T-helper 2 cell treated with Interferon-gamma antibody and Interleukin-4, amounts not matched to agents 5 μg/mL and 100 μg/mL, for 36 hours (primary cell): ENCODE measurements at places on chromosomes 2 and 18.

- DNase-seq, result no peak
Measured at GRCh38 chr2:39378968-39379367, 58.1 kb downstream of the MAP4K3 start.

GRCh38 chr2:200482194-200482593 is 27.7 kb downstream of the KCTD18 start:
- no peak for DNase-seq

DNA sequence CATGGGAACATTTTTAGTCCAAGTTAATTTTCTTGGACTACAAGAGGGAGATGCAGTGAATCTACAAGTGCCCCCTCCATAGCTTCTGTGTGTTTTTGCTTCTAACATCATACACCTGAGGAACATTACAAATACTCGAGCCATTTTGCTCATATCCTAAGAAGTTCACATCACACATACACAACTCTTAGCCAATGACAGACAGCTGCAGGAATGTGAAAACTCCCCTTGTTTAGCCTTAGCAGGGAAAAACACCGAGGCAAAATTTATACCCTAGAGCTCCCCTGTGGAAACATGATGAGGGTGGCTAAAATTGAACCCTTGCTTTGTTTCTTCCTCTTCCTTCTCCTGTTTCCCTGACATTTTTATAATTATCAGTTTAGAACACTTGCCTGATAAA is 928.3 kb upstream of the NRXN1 start:
- no peak for DNase-seq

- no peak for DNase-seq
Measured at GRCh38 chr2:181046833-181047232, 66.4 kb downstream of the UBE2E3 start.

DNA sequence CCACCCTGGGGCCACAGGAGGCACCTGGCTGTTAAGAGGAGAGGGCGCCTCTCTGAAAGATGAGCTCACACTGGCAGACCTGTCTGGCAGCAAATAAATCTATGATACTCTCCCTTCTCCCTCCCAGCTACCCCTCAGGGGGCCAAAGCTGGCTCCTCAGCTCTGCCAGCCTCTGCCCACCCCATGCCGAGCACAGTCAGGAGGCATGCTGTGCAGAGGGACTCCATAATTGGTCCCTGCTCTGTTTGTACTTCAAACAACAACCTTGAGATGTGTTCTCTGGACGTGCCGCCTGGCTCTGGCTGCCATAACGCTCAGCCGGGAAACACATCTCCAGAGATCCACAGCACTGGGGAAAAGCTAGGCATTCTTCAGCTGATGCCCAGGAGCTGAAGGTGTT is 126.7 kb downstream of the GALNT14 start:
- DNase-seq, result no peak

GRCh38 chr2:176614930-176615329 is 345.7 kb downstream of the MTX2 start:
- no peak for DNase-seq

DNA sequence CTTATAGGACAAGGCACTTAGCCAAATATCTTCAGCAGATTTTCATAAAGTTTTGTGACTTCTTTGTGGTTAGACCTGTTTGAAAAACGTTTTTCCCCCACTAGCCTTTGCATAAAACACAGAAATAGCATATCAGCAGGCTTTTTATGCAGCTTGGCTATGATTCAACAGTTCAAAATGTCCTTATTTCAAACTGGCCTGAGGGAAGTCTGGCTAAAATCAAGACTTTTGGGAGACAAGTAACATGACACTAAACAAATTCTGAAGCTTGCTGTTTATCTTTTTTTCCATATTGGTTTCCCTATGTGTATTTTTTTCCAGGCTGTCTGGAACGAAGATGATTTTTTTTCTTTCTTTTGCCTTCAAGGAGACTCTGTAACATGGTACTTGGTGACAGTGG is 95.1 kb upstream of the L3MBTL4 start:
- DNase-seq, result no peak

- DNase-seq, result peak; percentile 12
Measured at GRCh38 chr2:238379096-238379810, 47.5 kb upstream of the ASB1 start.

DNA sequence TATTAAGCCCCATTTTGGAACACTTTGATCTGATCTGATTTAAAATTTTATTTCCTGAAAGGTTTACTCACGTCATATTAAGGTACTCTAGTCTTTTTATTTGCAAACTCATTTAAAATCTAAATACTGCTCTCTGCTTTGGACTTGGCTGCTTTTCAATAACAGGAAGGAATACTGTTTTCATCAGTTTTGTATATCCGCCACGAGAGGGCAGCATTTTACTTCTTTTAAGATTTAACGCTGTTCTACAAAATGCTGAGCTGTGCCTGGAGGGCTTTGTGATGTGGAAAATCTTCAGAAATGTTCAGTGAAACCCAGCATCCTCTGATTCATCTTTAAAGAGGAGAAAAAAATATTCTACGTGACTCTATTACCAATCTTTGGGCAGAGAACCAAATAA is 37.5 kb upstream of the SLC38A11 start:
- DNase-seq, result peak; percentile 13

DNA sequence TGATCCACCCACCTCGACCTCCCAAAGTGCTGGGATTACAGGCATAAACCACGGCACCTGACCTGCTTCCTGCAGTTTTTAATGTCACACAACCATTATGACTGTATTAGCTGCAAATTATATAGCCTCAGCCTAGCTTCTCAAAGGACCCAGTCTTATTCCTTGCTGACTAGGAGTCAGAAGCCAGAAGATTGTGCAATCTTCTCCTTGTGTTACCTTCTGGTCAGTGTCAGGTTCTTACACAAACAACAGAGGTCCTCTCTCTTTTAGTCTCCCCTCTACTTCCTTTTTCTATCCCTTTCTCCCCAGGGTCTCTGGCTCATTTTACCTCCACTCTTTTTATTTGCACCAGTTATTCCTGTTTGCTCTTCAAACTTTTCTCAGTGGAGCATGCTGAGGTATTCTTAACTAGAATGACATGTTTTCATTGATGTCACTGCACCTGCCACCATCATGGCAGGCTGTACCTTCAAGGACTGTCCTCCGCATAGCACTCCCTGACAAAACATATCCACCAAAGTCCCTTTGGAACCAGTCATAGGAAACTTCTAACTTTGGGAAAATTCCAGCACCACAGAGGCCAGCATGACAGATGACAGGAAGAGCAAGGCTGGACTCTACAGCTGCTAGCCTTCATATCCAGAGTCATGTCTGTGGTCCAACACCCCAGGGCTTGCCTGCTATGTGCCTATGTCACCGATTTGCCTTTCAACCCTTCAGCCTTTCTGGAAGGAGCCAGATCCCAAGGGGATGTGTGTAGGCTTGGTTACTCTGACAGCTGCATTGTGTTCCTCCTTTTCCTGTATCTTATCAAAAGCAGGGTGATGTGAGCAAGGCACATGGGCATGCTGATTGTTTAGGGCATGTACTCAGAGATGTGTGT is 45.2 kb upstream of the EPC2 start:
- no peak for DNase-seq

DNA sequence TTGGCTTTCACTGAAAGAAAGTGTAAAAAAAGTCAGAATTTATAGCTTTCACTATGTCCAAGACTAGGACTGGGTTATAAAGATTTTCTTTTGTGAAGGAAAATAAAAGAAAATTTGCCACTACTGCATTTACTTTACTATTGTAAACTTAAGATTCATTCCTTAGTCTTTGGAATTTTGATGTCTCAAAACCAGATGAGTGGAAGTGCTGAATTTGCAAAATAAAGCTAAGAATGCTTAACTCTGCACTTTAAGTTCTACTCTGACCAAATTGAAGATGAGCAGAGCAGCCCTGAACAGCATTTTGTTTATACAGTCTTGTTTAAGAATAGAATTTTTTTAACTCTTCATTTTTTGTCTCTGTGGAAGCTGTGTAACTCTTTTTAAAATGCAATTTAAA is 102.4 kb downstream of the ICA1L start:
- no peak for DNase-seq

DNA sequence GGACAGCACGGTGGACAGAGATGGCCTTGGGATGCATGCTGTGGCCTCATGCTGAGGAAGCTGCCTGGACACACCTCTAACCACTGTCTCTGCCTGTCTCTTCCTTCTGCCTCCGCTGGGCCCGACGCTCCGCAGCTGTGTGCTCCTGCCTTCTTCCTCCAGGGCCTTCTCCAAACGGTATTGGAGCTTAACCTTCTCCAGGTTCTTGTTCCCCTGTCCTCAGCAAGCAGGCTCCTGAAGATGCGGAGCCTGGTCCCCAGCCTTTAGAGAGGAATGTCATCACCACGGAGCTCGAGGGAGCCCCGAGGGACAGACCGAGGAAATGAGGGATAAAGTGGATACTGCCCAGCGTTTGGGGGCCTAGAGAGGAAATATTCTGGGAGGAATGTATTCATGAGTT is 155.1 kb downstream of the DYSF start:
- DNase-seq, result no peak

DNA sequence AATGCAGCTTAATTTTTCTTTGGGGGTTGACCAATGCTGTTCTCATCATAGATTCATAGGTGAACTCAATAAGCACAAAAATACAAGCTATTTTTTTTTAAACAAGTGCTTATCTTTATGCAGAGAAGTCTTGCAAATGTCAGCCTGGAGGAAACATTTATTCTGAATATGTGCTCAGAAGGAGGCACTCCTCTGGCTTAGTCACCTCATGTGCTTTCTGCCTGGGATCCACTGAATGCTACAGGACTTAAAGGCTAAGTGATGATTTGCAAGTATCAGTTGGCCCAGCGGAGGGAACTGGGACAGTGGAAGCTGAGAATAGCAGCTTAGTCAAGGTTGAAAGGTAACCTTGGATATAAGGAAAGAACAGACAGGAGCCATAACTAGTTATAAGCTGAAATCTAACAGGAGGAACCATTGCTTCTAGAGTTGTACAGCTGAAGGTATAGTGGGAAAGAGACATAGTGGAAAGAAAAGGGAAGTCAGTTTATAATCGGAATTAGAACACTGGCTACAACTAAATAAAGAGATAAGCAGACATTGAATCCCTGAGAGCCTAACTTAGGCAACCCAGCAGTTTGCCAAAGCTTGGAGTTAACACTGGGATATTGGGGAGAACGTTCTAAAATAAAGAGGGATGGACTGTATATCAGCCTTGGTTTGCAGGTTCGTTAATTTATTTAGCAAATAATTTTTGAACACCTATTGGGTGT is 488.7 kb downstream of the SUCLG1 start:
- DNase-seq, result no peak

GRCh38 chr18:61676773-61677434 is 215.9 kb downstream of the RNF152 start:
- no peak for DNase-seq

- no peak for DNase-seq
Measured at GRCh38 chr2:7904319-7904718, 777.5 kb upstream of the ID2 start.

- no peak for DNase-seq
Measured at GRCh38 chr2:145339646-145340045, 819.7 kb upstream of the ZEB2 start.

DNA sequence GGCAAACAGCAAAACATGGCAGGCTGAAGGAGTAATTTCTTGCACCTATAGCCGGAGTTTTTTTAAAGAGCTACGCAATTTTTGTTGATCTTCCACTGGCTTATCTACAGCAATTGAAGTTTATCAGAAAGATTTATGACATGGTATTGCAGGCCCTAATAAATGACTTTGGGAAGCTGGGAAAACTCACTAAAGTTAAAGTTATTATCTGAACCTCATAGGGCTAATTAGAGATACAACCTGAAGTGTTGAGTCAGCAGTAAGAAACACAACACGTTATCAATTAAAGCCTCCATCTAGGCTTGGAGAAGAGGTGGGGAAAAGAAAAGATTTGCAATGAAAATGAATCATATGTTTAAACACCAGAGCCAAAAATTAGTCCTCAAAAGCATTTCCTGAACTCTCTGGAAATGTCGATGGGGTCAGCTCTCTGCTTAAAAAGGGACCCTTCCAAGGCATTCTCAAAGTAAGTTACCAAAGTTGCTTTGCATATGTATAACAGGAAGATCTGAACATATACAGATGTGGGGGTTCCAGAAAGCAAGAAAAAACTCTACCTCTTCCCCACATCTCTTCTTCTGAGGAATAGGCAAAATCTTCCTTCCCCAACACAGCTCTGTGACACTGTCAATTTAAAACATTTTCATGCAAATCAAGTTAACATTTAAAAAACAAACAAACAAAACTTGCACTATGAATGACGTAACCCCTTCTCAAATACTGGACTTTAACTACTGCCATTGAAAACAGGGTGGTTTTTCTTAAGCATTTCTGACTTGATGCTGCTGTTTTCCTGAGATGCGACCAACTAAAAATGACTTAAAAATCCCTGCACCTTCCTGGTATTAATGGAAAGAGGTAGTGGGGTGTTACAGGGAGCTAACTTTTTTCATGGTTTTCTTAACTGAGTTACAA is 915.6 kb downstream of the NRXN1 start:
- no peak for DNase-seq

DNA sequence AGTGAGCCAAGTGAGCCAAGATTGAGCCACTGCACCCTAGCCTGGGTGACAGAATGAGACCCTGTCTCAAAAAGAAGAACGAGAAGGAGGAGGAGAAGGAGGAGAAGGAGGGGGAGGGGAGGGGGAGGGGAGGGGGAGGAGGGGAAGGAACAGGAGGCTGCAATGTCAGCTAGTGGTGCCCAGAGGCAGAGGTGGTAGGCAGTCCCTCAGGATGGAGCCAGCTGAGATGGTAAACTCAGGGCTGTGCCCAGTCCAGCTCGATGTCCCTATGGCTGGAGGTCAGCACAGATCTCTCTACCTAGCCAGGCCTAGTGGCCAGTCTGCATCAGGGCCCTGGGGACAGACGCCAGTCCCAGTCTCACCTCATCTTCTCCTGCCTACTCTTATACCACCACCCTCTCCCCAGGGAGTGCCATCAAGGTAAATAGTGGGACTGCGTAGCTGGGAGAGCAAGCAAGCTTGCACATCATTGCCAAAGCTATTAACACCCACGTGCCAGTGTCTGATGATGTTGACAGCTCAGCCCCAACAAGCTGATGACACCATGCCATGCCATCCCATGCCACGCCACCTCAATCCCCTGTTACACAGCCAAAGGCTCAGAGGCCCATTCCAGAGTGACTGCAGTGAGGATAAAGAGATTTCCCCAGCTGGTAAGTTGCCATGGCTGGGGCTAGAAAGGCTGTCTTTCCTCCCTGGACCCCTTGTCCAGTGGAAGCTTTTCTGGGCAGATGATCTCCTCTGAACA is 7.6 kb upstream of the PLB1 start:
- DNase-seq, result no peak
